ENCODE measurements at places on chromosomes 16 and 17.
A peak's percentile ranks its signal among the peaks of the same experiment; 100 is the strongest.

DNA sequence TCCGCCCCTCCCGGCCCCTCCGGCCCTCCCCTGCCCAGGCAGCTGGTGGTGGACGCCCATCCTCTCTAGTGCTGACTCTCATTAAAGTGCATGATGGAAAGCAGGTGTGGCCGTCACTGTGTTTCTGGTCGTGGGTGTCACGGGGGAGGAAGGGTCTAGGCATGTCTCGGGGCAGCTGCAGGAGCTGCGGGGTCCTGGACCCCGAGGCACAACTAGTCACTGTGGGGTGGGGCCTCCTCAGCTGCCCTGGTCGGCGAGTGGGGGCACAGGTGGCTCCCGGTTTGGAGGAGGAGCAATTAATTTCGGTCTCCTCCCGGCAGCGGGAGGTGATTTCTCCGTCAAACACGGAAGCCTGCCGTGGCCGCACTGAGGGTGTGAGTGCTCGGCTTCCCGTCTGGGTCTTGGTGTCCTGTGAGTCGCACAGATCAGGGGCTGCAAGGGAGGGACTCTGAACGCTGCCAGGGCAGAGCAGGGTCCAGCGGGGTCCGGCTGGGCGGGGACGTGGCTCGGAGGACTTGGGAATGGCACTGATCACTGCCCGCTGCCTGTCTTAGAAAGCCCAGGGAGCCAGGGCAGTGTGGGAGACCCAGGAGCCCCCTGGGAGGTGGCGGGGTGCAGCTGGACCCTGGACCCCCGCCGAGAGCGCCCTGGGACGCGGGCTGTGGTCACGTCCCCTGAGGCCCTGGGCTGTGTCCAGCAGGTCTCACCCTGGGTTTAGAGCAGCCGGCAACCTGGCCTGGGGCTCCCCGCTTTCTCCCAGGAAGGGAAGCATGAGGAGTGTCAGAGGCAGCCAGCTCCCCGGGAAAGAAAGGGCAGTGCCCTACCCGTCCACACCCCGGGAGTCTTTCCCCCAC lies 3.3 kb downstream of the TPSD1 start:
- ATAC-seq: no peak

DNA sequence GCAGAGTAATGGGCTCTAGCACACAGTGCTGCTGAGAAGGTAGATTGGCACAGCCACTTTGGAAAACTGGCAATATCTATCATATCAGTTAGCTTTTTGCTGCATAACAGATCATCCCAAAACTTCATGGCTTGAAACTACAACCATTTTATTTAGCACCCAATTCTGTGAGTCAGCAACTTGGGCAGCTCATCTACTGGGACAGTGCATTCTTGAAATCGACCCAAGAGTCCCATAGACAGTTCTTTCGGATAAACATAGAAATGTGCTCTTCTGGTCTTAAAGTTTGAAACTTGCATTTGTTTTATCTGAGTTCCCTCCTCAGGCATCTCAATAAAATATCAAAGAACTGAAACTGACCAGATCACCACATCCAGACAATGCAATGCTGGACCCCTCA lies 76.7 kb downstream of the CEP112 start:
- no peak for ATAC-seq

DNA sequence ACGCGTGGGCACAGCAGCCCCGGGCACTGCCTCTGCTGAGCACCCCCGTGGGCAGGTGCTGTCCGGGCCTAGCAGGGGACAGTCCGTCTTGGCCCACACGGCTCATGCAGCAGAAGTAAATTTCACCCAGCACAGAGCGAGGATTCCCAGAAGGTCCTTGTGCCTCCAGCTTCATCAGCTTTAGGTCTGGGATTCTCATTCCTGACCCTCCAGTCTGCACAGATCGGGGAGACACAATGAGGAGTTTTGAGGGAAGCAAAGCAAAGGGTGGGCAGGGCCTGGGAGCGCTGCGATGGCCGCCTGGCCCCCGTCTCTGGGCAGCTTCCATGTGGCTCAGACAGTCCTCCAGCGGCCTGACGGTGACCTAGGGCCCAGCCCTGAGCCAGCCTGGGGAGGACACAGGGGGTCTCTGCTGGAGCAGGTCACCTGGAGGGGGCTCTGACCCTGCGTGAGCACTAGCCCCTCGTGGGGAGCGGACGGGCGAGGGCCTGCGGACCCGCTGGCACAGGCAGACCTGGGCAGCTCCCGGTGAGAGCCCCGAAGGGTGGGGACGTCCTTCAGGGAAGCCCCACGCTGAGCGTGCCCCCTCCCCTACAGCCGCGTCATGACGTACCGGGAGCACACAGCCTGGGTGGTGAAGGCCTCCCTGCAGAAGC lies 30.7 kb upstream of the CHMP6 start:
- no peak for ATAC-seq

DNA sequence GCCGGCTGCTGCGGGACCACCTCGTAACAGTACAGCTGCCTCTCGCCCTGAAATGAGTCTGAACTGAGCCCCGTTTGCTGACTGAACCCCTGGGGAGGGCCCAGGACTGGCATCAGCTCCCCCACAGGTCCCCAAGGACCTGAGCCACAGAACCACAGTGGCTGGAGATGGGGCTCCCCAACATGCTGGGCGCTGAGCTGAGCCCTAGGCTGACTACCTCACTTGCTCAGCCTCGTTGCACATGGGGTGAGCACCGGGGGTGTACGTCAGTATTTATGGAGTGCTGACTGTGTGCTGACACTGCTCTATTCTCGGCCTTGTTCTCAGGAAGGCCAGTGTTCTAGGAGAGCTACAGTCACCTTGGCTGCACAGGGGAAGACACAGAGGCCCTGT lies 6.6 kb upstream of the VASN start:
- no peak for ATAC-seq

DNA sequence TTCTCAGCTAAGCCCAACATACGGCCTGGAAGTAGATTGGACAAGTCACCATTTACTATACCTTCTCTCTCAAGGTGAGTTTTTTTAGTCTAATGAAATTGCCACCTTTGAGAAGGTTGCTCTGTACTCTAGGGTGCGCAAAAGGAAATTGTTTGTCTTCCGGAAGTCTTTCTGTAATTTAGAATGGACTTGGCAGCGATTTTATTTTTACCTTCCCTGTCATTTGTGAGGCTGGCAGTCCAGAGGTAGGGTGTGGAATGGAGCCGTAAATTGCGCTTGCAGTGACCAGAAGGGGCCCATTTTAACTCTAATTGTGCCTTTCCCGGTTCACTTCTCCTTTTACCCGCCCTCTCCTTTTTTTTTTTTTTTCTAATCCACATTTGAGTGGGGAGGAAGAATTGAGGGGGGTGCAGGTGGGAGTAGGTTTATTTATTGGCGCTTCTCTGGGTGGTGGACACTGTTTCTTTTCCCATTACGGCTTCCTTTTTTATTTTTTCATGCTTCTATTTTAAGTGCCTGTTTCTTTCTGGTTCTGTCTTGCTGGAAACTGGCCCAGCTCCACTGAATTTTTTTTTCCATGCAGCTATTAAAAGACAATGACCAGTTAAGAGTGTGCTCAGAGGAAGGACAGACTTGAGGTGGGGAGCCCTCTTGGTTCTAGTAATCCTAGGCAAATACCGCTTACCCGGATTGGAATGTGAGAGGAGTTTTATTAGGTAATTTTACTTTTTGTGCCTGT lies 89.7 kb upstream of the CLEC18A start:
- peak; percentile 80 for ATAC-seq

GRCh38 chr17:38789185-38789584 lies 10.2 kb downstream of the PIP4K2B start:
- ATAC-seq: peak; percentile 79

- no peak for ATAC-seq
Measured at GRCh38 chr17:30333503-30334360, at the start of gene TMIGD1. TSS of gene TMIGD1 (minus strand) at chr17:30334057. CDS start at chr17:30332133, 1,924 bp downstream.

- ATAC-seq: no peak
Measured at GRCh38 chr17:81127526-81128177, 37.7 kb upstream of the PVALEF start.

DNA sequence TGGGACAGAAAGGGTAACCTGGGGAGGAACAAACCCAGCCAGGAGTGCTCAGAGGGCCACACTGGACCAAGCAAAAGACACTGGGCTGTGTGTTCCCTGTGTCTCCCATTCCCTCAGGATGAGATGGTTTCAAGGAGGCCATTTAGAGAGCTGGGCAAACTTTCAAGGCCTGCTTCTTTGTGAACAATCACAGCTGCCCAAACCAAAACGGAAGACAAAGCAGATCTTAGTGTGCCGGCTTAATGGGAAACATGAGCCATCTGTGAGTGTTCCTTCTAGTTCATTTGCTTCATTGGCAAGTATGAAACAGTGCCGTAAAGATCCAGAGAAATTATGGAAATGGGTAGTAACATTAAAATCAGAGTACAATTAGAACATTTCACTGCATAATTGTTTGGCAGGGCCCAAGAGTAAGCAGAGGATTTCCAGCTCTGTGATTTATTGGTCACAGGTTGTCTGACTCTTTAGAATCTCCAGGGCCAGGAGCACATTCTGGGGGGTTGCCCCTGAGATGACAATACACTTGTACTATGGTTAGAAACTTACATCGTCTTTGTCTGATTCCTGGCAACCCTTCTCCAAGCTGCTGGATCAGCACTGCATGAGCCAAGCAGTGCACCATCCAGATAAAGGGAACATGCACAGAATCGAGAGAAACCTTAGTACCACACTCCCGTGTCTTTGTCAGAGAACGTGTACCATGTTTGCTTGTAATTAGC lies 412.1 kb downstream of the RBFOX1 start:
- no peak for ATAC-seq

GRCh38 chr16:63890081-63890480 lies 1231.8 kb downstream of the CDH11 start:
- peak; percentile 87 for ATAC-seq

- ATAC-seq: no peak
Measured at GRCh38 chr17:72441909-72442308, 321.1 kb downstream of the SOX9 start.

DNA sequence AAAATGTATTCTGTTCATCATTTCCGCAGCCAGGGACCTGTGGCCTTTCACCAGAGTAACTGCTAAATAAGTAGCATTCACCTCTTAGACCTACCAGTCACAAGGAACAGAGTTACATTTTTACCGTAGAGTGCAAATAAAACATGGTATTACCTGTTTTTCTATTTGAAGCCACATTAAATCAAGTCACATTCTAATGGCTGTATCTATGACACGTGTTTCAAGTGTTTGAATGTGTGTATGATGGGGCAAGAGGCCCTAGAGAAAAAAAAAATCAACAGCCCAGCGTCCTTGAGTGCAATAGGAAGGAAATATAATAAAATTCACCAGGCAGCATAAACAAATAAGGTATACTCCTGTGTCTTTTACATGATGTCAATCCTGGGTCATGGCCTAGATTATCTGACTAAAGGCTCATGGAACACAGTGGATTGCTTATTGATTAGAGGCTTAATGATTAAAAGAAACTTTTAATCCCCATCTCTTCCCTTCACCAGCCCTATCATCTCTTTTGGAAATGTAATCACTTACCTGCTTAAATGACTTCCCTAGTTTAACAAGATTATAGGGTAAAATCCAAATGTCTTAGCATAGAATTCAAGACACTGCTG lies 168.7 kb upstream of the CDH5 start:
- no peak for ATAC-seq

GRCh38 chr17:9271989-9272388 lies 250.7 kb downstream of the NTN1 start:
- ATAC-seq: no peak

DNA sequence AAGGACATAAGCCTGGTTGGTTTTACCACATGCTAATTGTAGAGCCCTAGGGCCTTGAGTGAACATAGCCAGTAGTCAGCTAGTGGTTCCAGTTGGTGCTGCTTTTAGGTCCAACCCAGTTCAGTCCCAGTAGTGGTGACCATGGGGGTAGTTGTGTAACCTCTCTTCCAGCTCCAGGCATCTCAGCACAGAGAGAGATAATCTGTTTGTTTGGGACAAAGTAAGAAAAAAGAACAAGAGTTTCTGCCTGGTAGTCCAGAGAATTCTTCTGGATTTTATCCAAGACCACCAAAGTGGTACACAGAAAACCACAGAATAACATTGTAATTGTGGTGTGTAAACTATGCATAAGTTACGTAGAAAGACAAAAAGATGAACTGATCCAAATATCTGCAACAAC lies 5.2 kb upstream of the CCL13 start:
- ATAC-seq: no peak

DNA sequence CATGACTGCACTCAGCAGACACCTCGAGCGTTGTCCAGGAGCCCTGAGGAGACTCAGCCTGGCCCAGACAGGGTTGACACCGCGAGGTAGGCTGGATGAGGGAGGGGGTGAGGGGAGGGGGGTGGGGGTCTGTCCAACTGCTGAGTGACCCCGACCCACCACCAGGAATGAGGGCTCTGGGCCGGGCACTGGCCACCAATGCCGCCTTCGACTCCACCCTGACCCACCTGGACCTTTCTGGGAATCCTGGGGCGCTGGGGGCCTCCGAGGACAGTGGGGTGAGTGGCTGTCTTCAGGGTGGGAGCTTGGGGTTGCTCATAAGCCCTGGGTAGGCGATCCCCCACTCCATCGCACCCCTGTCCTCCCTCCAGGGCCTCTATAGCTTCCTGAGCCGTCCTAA lies 2.7 kb downstream of the CARMIL2 start:
- no peak for ATAC-seq

GRCh38 chr17:55421179-55421934 lies at the start of gene MMD:
TSS of gene MMD (minus strand) at chr17:55421835. CDS start at chr17:55421695, 140 bp downstream.
- ATAC-seq: peak; percentile 68

DNA sequence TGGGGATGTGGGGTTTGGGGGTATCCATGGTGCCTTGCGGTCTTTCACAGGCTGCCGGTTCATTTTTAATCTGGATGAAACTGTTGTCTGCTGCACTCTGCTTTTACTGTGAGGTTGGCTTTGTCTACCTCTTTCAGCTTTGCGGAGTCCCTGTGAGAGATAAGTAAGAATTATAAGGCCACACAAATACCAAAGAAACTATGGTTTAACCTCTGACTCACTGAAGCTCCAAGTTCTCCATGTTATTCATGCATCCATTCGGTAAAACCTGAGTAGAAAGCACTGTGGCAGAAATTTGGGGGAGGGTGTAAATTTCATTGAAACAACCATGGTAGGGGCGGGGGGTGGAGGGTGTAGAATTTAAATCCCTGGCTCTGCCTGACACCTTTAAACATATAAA lies 30.5 kb downstream of the KIAA0753 start:
- no peak for ATAC-seq

- no peak for ATAC-seq
Measured at GRCh38 chr17:74442291-74442669, 10.4 kb downstream of the GPRC5C start.

All from SK-N-SH treated with all-trans-retinoic acid at 6 μM for 48 hours (cell line).